ENCODE measurements at places on chromosomes 16 and 17.

DNA sequence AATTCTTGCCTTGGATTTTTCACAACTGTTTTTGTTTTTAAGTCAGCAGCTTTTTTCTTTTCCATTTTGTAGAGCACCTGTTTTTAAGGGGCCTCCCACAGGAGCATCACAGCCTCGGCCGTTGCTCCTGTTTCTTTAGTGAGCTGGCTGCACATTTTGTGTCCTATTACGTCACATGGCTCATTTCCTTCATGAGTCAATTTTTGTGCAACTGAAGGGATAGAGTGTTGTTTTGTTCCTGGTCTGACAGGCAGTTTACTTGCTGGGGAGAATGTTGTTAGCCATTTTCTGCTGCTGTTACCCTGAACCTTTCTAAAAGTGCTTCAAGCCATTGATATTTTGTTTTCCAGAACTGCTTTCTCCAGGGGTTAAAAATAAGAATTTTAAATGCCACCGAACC, 45.0 kb upstream of the CRISPLD2 start:
- DNase-seq = no peak

- no peak for DNase-seq
Observed at GRCh38 chr16:30028438-30029076, 2.5 kb downstream of the TLCD3B start.

DNA sequence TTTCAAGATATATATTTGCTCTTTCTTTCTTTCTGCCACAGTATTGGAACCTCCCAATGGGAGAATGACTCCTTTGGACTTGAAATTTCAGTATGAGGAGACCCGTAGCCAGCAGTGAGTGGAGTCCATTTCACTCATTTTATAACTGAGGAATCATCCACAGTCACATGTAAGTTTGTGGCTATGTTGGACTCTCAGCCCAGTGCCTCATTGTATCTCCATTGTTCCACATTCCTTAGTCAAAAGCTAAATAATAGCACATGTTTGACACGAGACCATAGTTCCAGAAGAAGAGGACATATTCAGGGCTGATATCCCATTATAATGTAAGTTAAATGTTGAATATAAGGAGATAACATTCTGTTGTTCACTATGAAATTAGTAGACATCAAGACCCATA, 12.7 kb upstream of the SPAG9 start:
- no peak for DNase-seq

DNA sequence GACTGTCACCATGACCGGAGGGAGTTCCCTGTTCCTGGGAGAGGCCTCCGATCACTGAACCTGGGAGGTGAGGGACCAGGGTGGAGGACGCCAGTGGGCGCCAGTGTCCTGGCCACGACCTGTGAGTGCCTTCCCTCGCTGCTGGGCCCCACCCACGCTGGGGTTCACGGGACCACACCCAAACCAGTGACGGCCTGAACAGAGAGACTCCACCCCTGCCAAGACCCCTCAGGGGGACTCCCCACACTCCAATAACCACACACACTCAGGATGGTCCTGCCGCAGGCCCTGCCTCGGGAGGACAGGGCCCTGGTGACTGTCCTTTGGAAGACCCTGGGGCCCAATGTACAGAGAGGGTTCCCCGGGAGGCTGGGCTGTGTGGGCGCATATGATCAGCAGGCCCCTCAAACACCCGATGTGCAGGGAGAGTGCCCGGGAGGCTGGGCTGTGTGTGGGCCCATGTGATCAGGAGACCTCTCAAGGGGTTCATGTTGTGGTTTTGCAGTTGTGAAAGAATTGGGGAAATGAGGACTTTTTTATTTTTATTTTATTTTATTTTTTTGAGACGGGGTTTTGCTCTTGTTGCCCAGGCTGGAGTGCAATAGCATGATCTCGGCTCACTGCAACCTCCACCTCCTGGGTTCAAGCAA, 26.6 kb downstream of the TPSD1 start:
- DNase-seq = no peak

DNA sequence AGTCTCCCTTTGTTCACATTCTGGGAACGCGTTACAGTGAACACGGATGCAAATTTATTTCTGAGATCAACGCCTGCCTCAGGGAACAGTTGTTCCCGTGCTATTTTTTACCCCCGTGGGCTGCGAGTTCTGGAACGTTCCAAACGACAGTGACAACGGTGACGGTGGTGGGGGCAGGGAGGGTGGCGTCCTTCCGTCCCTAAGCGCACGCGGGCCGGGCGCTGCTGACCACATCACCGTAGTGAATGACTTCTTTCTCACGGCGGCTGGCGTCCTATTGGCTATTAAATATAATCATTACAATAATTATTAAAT, 45.1 kb upstream of the SSTR5 start:
- no peak for DNase-seq

DNA sequence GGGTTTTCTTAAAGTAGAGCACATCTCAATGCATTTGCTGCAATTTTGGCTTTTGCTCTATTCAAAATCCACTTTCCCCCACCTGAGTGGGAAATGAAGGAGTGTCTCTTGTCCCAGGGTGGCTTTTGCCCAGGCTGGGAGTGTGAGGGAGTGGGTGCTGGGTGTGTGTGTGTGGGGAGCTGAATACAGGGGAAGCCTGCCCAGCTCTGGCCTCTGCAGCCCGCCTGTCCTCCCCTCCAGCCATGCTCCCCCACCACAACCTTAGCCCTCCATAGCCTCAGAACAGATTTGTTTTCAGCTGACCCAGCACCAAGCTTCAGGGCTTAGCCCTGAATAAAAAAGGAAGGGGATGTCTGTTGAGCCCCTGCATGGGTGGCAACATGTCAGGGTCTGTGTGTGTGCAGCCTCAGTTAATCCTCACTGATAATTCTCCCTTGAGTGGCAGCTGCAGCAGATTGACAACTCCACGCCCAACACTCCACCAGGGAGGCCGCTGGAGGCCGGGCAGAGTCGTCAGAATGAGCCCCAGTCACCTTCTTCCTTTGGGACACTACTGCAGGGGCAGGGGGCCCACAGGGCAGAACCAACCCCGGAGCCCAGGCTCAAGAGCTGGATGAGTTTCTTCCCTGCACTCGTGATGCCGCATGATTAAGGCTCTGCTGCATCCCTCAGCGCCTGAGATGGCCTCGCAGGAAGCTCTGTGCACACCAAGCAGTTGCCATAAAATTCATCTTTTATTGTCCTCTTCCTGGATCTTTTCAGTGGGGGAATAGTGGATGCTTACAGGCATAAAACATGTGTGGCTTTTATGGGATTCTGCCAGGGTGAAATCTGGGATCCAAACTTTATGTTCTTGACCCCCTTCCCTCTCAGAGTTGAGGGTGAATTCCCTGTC, 55.0 kb downstream of the SPACA3 start:
- no peak for DNase-seq

- DNase-seq = no peak
Observed at GRCh38 chr17:77637818-77638575, 320.5 kb upstream of the TNRC6C start.

DNA sequence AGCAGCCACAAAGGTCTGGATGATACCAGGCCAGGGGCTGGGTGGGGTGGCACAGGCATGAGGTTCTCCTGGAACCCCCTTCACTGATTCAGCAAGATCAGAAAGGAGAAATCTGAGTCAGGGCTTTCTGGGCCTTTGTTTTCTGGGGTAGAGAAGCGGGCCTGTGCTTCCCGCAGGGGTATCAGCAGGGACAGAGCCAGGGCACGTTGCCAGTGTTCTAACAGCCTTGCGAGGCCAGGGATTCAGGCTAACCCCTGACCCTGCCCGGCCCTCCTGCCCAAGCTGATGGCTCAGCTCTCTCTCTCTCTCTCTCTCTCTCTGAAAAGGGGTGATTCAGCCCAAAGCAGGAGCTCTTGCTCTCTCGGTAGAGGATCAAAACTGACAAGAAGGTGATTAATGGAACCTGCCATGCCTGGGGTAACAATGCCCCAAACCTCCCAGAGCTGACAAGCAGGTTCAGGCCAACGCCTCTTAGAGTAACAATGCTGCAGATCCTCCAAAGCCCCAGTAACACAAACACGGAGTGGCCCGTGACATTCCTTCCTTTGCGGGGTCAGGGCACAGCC, 2.0 kb upstream of the KRT13 start:
- DNase-seq = no peak

- DNase-seq = no peak
Observed at GRCh38 chr17:66401364-66401763, 99.0 kb downstream of the PRKCA start.

- DNase-seq = no peak
Observed at GRCh38 chr16:46763147-46763546, 15.0 kb upstream of the MYLK3 start.

GRCh38 chr16:66228792-66229191, 137.7 kb upstream of the CDH5 start:
- DNase-seq = no peak

- no peak for DNase-seq
Observed at GRCh38 chr17:5619088-5619740, 34.9 kb upstream of the NLRP1 start.

GRCh38 chr17:7922845-7923628, 6.6 kb downstream of the KCNAB3 start:
- DNase-seq = no peak

- peak; percentile 22 for DNase-seq
Observed at GRCh38 chr16:84423416-84423837, 55.1 kb downstream of the ATP2C2 start.

DNA sequence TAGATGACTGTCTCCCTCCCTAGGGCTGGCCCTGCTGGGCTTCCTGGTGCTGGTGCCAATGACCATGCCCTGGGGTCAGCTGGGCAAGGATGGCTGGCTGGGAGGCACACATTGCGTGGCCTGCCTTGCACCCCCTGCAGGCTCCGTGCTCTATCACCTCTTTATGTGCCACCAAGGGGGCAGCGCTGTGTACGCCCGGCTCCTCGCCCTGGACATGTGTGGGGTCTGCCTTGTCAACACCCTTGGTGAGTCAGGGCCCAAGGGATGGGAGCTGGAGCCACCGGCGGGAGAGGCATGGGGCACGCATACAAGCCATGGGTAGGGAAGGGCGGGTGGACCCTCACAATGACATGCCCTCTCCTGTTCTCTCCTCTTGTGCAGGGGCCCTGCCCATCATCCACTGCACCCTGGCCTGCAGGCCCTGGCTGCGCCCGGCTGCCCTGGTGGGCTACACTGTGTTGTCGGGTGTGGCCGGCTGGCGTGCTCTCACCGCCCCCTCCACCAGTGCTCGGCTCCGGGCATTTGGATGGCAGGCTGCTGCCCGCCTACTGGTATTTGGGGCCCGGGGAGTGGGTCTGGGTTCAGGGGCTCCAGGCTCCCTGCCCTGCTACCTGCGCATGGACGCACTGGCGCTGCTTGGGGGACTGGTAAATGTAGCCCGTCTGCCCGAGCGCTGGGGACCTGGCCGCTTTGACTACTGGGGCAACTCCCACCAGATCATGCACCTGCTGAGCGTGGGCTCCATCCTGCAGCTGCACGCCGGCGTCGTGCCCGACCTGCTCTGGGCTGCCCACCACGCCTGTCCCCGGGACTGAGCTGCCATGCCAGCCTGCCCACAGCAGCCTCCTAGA, 2.2 kb downstream of the PAQR4 start:
- DNase-seq = no peak

DNA sequence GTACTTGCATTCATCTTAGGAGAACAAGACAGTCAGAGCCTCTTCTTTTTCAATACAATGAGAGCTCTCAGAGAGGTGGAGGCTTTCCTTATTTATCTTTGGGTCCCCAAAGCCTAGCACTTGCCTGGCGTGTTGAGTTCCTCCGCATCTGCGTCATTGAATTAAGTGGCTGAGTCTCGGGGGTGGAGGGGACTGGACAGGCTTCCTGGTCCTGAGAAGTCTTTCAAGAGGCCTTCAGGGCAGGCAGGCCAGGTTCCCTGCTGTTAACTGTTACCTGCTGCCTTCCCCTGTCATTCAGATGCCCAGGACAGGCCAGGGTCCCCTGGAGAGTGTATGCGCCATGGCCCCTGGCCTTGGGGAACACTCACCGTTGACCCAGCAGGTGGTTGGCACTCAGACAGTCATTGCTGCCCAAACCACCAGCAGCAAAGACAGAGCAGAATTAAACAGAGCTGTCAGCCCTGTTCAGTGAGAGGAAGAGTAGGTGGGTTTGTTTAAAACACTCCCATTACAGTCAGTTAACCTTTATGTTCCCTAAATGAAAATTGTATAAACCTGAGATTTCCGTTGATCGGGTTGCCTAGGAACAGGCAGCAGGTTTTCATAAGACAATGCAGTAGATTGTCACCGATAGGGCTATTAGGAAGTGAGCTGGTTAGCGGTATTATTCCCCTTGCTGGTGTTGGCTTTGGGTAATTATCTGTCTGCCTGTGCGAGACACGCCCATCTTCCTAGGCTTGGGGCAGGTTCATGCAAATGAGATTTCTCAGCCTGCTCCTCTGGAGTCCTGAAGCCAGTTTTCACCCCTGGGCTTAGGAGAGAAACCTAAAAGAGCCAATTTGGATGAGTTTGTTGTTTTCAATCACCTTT, 132.7 kb downstream of the CCDC182 start:
- no peak for DNase-seq

DNA sequence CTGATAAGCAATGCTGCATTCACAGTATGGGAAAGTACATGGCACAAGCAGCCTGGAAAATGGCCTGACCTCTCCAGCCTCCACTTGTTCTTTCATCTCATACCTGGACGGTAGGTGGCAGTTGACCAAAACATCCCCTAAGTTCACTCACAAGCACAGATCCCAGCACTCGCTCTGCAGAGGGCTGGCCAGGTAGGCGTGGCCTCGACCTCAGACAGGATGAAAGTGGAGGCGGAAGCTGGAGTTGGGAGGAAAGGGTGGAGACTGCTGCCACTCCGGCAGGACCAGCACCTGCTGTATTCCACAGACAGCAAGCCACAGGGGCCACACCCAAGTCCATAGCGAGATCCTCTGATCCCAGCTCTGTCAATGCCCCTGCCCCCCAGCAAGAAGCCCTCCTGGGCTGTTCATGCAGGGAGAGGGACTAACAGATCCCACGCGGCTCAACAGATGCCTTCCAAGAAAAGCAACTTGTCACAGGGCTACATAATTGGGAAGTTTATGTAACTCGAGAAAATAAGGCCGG, 31.3 kb downstream of the ZCCHC14 start:
- peak; percentile 95 for DNase-seq

DNA sequence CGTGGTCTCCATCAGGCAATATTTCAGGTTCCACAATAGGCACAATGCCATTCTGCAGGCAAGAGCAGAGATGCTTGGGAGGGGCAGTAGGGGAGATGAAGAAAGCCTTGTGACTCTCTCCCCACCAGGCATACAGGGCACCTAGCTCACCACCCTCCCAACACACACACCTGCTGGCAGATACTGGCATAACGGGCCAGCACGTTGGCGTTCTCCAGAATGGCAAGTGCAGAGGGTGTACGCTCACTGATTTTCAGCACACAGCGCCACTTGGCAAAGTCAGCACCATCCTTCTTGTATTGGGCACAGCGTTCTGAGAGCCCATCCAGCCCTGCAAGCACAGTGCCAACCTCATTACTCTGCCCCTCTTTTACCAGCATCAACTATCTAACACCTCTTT, 2.2 kb downstream of the ALDOC start:
- DNase-seq = no peak

DNA sequence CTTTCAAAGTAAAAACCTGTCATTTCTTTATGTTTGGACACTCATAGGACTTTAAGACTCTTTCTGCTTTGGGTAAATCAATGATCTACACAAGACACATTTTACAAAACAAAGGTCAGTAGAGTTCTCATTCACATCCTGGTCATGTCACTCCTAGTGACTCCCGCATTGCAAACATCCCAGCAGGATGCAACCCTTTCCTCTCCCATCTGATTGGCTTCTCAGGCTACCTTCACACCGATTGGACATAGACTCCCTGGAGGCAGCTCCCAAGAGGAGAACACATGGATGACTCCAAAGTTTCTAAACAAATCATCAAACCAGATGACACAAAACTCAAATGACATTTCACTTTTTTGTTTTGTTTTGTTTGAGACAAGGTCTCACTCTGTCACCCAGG, 43.8 kb upstream of the ACSM2B start:
- DNase-seq = no peak
